D721Med (cell line): ENCODE measurements at places on chromosomes 3 and 15.

GRCh38 chr15:49721091-49721490 lies 100.2 kb downstream of the DTWD1 start:
- DNase-seq: no peak

DNA sequence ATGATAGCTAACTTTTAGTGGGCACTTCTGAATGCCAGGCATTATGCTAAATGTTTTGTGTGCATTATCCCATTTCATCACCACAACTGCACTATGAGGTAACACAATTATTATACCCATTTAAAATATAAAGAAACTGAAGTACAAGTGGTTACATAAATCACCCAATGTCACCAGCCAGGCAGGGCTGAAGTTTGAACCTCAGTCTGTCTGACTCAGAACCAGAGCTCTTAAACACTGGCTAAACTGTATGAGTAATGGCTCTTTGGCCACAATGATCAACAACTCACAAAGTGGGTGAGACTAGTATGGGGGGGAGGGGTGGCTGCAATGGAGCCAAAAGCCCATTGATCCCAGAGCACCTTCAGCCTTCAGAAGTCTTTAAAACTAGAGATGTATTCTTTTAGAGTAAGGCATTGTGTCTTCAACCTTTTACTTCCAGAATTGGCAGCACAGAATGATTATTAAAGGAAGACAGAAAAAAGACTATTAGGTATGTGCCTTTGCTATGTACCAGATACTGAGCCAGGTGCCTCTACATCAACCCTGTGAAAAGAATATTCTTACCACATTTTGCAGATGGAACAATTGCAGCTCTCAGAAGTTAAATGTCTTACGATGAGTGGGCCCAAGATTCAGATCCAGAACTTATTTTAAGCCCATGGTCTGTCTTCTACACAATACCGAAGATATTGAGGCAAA lies 166.9 kb downstream of the UACA start:
- no peak for DNase-seq

DNA sequence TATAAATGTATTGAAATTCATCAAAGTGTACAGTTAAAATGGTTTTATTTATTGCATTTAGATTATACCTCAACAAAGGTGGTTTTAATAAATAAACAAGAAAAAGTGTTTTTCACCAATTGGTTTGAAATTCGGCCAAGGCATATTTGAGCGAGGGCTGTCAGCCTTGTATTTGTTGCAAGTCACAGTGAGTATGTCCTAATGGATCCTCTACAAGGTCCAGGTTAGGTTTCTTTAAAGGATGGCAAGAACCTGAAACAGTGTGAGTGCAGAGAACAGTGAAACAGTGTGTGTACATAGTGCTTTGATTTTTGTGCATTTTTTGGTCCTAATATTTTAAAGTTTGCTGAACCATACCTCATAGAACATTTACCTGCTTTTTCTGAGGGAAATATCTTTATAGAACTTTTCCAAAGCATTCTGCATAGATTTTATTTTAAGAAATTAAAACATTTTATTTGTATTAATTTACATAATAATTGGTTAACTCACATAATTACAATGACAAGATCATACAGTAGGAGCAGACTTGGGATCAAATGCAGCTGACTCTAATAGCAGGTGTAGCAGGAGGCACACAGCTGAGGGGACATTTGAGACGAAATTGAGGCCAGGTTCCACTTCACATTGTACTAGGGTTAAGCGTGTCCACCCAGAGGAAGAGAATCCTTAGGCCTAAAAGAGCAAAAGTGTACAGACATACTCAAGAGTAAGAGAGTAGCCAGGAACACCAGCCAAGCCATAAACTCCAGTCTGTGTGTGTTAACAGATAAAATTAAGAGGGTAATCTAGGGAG lies 428.8 kb upstream of the TPRG1 start:
- no peak for DNase-seq

DNA sequence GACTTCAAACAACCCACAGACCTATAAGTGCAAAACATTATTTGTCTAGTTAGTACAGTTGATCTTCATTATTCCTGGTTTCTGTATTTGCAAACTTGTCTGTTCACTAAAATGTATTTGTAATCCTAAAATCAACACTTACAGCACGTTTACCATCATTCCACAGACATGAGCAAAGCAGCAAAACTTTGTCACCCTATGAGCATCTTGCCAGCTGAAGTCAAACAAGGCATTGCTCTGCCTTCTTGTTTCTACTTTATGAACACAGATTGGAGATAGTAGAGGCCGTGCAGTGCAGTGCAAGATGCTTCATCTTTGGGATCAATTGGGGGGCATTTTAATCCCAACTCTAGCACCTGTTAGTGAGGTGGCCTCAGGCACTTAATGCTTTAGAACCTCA lies 202.1 kb downstream of the NLGN1 start:
- no peak for DNase-seq

DNA sequence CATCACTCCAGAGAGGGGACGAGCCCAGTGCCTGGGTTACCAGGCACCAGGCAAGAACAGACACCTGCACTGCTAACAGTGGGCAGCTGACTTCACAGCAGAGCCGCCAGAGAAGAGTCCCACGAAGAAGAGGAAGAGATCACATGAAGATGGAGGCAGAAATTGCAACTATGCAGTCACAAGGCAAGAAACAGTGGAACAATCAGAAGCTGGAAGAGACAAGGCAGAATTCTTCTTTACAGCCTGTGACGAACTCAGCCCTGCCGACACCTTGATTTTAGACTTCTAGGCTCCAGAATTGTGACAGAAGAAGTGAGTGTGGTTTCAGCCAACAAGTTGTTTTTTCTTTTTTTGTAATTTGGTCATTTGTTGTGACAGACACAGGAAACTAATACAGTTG lies 59.2 kb downstream of the IL12A start:
- no peak for DNase-seq

DNA sequence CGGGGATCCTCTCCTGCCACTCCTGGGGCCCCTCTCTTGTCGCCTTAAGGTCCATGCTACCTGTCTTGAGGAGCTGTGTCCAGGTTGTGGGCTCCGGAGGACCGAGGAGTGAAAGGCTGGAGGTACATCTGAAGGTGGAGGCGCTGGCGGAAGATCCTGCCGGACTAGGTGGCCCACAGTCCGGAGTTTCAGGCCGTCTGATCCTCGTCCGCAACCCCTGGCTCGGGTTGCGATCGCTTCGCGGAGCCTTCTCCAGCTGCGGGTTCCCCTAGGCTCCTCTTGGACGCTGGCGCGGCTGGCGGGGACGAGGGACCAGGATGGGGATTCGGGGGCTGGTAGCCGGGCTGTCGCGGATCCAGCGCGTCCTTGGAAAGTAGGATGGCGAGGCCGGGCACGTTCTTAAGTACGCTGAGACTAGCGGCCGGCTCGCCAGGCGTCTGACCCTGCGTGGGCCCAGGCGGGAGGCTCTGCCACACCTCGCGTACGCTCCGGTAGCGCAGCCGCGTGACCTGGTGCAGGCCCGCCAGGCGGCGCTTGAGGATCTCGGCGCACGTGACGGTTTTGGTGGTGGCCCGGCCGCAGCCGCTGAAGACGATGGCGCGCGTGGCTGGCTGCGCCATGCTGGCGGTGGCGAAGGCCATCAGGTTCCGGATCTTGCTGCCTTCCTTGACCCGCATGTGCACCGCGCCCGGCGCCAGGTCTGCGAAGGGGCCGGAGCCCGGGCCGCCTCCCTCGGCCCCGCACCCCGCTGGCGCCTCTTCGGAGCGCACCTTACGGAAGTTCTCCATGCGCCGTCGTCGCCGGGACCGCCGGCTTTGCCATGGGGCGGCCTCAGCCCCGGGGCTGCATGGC lies 550 bp downstream of the RPP25 start:
- no peak for DNase-seq

DNA sequence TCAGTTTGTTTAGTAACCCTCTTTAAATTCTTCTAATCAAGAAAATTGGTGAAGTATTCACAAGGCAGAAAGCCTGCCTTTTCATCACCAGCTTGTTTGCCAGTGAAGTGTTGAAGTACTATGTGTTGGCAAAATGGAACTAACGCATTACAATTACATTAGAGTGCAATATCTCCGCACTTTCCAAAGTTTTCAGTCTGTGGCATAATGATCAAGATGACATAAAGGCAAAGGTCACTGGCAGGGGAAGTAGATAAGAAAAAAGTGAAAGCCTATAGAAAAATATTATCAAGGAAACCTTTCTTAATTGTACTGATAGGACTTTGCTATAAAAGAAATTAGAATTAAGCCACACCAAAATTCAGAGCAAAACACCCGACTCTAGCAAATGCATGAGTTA lies 25.0 kb upstream of the TM4SF1 start:
- DNase-seq: no peak

- DNase-seq: no peak
These were observed 6.8 kb upstream of the GATA2 start for GRCh38 chr3:128499724-128500275.

DNA sequence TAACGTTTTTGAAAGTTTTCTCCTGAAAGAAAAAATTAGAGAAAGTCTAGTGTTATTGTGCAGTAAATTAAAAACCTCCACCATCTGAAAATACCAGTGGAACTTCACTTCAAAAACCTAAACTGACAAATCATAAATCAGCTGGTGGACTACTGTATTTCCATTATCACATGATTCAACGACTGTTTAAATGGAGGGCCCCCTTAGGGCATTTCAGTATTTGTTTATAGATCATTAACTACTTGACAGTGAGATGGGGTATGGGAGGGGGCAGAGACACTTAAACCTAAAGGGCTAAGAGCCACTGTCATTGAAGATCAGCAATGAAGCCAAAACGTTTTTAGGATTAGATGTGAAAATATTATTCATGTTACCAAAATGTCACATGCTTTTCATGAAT lies 8.8 kb upstream of the C15orf61 start:
- no peak for DNase-seq

DNA sequence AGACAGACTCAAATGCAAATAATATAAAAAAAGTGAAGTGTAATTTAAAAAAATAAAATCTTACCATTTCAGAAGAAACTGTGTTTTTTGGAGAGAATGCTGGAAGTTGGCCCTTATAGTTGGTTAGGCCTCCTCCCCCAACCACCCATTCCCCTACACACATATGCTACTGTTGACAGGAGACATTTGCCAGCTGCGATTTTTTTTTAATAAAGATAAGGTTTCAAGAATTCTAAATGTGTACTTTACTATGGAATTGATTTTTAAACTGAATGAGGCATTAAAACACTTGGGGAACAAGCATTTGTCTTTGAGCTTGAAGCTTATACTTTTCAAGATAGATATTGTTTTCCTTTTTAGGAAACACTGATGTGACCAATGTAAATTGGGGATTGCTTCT lies 4.4 kb upstream of the SSR3 start:
- no peak for DNase-seq

- no peak for DNase-seq
These were observed 7.3 kb downstream of the CCDC14 start for GRCh38 chr3:123953735-123954134.

DNA sequence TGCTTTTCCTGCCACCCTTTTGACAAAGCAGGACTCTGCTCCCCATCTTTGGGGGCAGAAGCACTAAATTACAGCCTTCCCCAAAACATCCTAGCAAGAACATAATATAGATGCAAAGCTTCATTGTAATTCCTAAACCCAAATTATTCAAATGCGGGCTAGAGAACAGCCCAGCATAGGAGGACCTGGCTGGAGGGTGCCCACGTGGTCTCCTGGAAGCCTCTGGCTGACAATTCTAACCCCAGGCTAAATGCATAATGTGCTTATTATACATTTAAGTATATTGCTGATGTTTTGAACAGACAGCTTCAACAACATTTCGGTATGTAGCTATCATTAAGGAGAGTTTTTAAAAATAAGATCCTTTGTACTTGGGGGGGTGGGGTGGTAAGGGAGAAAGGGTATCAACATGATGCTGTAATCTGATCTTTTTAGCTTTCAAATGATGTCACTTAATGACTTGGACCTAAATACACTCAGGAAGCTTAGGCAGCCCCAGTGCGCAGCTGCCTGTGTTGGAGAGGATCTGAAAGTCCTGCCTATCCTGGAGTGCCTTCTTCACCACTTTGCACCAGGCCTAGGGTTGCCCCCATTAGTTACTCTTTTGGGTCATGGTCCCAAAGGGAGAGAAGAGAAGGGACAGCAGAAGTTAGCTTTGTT lies 57.2 kb upstream of the USP3 start:
- DNase-seq: no peak

DNA sequence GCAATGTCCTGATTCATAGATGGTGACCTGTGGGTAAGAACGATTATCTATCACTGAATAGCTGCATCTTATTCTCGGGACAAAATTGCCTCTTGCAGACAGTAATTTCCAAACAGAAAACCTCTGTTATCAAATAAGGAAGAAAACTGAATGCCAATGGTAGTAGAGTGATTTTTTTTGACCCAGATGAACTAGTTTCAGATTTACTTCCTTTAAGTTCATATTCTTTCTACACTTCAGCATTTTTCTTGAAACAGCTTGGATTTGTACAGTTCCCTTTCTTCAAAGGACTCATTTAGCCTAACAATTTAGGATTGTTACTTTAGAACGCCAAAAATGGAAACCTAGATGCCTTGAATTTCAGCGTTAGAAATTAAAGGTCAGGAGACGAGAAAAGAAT lies 14.6 kb downstream of the ETV5 start:
- DNase-seq: no peak

GRCh38 chr3:121786485-121786884 lies 36.9 kb upstream of the GOLGB1 start:
- no peak for DNase-seq

DNA sequence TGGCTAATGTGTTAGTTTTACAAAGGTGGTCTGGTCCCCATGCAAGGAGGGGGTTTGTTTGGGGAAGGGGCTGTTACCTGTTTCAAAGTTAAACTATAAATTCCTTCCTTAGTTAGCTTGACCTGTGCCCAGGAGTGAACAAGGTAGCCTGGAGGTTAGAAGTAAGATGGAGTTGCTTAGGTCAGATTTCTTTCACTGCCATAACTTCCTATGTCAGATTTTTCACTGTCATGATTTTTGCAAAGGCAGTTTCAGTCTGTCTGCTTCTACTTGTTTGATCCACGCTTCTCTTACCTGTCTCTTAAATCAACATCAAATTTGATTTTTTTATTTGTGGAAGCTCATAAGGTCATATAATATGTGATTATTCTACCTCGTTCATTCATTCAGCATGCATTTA lies 28.6 kb downstream of the STARD9 start:
- DNase-seq: no peak

DNA sequence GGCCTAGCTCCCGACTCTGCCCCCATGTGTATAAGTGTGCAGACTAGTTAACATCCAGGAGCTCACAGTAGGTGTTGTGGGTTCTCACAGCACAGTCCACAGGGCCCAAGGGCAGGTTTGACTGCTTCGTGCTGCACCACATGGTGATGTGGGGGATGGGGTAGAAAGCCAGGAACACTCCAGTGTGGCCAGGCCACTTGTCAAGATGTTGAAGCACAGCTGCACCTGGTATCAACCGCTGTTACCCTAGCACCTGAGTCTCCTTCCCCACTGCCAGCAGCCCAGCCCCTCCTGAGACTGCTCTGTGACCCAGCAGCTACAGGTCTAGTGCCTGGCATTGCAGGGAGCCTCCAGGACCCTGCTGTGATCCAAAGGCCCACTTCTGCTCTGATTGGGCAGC lies 53.4 kb downstream of the CHDH start:
- no peak for DNase-seq

- DNase-seq: no peak
These were observed 15.6 kb downstream of the CADM2 start for GRCh38 chr3:84974347-84974746.

GRCh38 chr3:151443583-151443982 lies 17.3 kb downstream of the IGSF10 start:
- no peak for DNase-seq

- DNase-seq: no peak
These were observed 5.7 kb upstream of the GAP43 start for GRCh38 chr3:115617591-115617990.

- no peak for DNase-seq
These were observed 185.8 kb upstream of the TTC14 start for GRCh38 chr3:180416111-180416594.

GRCh38 chr3:196082619-196082971 lies 705 bp upstream of the TFRC start:
- no peak for DNase-seq
